Activated CD4-positive, alpha-beta T cell treated with anti-CD3 and anti-CD28 coated beads for 1 hour (primary cell): ENCODE measurements at places on chromosomes 1 and 21.

DNA sequence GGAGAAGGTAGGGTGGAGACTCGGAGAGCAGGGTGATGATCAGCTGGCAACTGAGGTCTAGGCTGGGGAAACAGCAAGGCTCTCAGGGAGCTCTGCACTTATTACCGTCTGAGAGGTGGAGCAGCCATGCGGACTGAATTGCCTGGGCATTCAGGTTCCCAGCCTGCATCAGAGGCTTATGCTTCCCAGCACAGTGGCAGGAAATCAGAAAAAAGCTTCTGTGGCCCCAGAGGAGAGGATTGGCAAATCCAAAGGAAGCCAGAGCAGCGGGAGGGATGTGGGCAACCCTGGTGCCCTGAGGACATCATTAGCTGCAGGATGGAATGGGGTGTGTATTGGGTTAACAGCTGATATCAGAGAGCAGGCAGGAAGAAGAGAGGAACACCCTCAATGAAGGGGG is 374.1 kb upstream of the POU3F1 start:
- no peak for DNase-seq

GRCh38 chr1:65211331-65211730 is 63.3 kb downstream of the AK4 start:
- no peak for DNase-seq

DNA sequence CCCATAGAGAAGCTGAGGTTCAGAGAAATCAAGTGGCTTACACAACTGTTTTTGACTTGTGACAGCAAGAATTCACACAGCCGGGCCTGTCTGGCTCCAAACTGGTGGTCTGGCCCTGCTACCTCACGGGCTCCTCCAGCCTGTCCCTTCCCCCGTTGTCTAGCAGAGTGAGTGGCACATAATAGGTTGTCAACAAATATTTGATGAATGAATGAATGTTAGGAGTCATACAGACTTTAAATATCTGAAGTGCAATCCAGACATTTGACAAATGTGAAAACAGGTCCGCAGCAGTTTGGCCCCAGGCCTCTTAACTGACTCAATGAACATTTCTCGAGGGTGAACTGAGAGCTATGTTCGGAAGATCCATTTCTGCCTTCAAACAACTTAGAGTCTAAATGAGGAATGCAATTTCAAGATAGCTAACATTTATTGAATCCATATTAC is 1.1 kb upstream of the RHOC start:
- no peak for DNase-seq

- no peak for DNase-seq
Observed at GRCh38 chr1:207981976-207982375, 71.1 kb upstream of the CD34 start.

DNA sequence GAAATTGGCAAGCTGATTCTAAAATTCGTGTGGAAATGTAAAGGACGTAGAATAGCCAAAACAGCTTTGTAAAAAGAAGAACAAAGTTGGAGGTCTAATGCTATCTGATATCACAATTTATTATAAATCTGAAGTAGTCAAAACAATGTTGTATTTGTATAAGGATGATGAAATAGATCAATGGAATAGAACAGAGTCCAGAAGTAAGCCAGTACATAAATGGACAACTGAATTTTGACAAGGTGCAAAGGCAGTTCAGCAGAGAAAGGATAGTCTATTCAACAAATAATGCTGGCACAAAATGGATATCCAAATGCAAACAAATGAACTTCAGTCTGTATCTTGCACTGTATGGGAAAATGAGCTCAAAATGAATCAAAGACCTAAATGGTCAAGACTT is 20.2 kb downstream of the RALGPS2 start:
- no peak for DNase-seq

DNA sequence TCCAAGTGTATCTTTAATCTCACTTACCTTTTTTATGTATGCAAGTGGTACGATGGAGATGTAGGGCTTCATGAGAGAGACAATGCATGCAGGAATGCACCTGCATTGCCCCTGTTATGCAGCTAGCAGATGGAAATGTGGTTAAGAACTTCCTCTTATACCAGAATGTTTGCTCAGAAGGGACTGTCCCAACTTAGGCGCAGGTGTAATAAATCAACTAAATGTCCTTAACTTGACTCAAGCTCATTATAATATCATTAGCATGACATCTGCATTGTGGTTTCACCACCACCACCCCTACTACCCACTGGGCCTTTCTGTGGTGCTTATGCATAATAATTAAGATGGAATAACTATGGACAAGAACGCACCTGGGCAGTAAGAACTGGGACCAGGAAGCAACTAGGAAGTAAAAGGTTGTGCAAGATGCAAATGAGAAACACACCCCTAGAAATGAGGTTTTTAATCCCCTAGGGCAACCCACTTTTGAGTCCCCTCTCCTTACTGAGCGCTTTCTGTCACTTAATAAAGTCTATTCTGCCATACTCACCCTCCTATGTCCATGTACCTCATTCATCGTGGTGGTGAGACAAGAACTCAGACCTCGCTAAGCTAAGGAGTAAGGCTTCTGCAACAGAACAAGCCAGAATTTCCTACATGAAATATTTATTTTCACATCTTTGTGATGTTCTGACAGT is 1103.3 kb upstream of the B3GALT2 start:
- peak; percentile 9 for DNase-seq

GRCh38 chr21:42044871-42045495 is 26.1 kb upstream of the UMODL1 start:
- no peak for DNase-seq
